CD4-positive, alpha-beta T cell treated with Interleukin-6 for 4 hours (primary cell): ENCODE measurements at places on chromosomes 11 and 22.

DNA sequence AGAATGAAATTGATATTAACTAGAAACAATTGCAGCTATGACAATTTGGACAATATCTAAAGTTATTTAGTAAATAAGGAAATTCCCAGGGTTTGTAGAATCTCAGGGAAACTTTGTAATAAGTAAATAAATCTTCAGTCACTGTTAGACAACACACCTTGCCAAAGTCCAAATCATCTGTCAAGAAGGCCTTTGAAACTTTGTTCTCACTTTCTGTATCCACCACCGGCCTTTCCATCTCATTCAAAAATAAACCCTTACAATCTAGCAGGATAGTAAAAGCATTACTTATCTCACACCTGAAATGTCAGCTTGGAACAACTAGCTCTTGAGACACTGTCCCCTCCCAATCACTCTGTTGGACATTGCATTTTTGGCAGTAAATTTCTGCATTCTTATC lies 7.9 kb downstream of the NNMT start:
- DNase-seq, result no peak

GRCh38 chr11:12410006-12410728 lies 32.8 kb downstream of the PARVA start:
- no peak for DNase-seq

DNA sequence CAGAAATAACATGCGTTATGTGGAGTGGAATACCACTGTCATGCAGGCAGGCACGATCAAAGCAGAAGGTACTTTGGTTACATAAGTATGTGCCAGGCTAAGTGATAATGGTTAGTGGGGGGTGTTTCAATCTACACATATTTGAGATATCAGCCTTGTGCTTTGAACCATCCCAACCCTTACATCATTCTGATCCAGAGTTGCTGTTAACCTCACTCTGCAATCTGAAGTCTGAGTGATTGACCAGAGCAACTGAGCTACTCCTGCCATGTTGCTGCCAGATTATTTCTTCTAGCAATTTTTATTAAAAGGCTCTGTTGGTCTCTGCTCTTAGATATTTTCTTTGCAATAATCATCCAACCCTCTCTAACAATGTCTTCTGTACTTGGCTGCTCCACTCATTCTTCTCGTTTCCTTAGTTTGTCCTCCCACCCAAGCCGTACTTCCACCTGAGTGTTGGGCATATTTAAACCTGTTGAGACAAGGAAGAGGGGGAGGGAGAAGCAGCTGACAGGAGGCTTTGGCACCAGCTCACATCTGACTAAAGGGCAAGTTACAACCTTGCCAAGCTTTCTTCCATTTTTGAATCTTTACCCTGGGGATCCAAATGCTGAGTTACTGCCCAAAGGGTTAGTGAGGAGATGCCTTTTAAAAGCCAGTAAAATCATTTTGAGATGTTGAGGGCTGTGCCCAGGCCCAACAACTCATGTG lies 114.1 kb upstream of the SESN3 start:
- no peak for DNase-seq

DNA sequence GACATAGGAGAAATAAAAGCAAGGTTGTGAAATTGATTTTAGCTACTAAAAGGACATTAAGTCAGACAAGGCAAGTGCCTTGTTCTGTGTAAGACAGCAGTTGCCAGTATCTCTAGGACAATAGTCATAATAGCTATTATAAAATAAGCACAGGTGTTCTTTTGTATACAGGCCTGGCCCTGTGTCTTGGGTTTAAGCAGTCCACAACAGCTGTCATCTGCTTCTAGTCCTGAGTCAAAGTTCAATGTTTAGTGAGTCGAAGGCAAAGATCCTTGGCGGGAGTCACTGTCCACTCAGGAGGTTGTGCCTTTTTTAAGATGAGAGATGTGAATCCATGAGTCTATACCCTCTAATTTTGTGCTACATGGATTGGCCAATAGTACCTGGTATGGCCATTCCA lies 79.5 kb downstream of the SC5D start:
- no peak for DNase-seq

DNA sequence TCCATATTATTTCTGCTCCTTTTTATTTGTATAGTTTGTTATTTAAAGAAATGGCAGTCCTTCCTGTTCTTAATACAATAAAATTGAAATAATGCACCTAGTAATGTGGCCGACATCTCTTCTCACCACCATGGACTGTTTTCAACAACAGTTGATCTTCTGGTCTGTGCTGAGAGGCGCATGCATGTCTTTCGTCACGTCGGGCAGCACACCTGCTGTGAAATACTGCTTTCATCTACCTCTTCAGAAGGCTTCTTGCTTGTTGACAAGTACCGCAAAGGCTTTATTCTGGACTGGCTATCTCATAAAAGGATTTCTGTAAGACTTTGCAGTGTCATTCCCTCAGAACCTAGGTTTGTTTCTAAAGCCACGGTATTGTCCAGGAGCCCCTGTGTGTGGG lies 13.9 kb upstream of the MYO18B start:
- no peak for DNase-seq

DNA sequence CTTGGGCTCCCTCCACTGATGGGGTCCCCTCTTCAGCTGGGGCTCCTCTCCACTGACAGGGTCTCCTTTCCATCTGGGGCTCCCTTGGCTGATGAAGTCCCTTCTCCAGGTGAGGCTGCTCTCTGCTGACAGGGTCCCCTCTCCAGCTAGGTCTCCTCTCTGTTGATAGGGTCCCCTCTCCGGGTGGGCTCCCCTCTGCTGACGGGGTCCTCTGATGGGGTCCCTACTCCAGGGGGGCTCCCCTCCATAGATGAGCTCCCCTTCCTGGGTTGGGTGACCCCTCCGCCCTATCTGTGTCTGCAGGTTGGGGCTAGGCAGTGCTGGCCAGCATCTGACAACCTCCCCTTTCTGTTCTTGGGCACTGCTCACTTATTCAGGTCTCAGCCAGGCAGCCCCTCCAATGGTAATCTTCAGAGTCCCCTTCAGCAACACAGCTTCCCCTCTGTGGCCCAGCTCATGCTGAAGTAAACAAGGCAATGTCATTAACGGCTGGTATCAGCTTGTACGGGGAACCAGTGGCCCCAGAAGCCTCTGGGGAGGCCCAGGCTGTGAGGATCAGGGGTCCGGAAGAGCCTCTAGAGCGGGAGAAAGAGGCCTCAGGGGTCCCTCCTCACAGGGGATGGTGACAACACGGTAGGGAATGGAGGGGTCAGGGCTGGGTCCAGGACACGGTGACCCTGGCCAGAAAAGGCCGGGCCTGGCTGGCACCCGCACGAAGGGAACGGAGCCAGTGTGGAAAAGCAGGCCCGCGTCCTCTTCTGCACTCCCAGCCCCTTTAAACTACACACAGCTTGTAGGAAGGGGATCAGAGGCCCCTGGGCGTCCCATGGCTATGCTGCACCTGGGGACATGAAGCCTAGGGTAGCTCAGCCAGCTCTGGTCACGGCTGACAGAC lies 9.6 kb upstream of the CD81 start:
- DNase-seq, result no peak

- no peak for DNase-seq
Observed at GRCh38 chr11:72712841-72713240, 38.6 kb upstream of the PDE2A start.
